ENCODE measurements at places on chromosomes 2 and 18.

- DNase-seq: no peak
Measured at GRCh38 chr18:55584201-55584600, 3.8 kb downstream of the TCF4 start.

GRCh38 chr18:67081482-67082211, 434.9 kb downstream of the DSEL start:
- no peak for DNase-seq

DNA sequence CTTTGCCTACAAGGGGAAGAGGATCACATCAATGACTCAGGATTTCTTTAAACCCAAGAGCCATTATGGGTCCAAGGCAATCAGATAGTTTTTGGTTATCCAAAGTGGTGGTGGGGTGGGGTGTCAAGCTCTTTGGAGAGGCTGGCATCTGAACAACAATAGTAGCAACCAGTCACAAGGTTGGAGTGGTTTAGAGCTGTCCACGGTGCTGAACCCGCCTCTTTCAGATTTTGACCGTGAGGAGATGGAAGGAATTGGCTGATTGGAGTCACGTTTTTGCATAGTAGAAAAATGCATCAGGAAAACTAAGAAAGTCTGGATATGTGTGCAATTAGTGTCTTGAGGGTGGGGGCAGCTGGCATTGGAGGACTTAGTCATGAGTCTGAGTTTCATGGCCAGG, 159.9 kb downstream of the LOXHD1 start:
- DNase-seq: peak; percentile 49

- no peak for DNase-seq
Measured at GRCh38 chr2:232485348-232485756, 2.3 kb downstream of the ECEL1 start.

- no peak for DNase-seq
Measured at GRCh38 chr18:48600456-48601090, 61.7 kb downstream of the CTIF start.

DNA sequence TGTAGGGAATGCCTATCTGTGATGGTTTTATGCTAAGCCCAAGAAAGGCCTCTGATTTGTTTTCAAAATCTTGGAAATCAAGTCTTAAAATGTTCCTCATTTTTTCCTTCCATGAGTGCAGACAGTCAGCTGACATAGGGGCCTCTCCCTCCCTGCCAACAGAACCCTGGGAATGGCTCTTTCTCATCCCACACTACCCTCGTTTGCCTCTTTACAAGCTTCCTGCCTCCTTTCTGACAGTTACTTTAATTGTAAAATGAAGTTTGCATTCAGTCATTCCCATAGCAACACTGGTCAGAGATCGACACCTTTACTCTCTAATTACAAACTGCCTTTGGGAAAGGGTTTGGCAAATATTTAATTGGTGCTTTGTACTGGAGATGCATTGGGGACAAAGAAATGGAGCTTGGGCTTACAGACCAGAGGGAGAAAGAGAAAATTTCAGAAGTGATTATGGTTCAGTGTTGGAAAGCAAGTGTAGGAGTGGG, 25.4 kb downstream of the KIF5C start:
- no peak for DNase-seq

- DNase-seq: no peak
Measured at GRCh38 chr2:25018681-25019080, 23.2 kb upstream of the EFR3B start.

DNA sequence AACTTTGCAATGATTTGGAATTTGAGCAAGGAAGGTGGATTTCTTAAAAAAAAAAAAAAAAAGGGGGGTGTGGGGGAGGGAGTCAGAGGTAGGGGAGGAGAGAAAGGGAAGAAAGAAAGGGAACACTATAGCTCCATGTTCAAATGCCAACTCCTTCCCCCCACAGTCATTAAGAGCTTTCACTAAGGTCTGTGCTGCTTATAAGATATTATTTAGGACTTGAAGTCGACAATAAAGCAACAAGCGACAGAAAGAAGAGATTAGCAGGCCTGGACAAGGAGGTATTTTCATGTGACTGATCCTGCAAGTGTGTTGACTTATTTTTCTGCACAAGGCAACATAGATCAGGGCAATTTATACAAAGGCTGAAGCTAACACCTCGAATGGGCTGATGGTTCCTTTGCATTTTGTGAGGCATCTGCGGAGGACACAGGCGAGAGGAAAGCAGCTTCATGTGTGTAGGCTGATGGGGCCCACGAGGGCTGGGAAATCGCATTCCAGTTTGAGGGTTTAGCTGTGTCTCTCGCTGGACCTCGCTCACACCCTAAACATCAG, 382.0 kb downstream of the SOX11 start:
- no peak for DNase-seq

DNA sequence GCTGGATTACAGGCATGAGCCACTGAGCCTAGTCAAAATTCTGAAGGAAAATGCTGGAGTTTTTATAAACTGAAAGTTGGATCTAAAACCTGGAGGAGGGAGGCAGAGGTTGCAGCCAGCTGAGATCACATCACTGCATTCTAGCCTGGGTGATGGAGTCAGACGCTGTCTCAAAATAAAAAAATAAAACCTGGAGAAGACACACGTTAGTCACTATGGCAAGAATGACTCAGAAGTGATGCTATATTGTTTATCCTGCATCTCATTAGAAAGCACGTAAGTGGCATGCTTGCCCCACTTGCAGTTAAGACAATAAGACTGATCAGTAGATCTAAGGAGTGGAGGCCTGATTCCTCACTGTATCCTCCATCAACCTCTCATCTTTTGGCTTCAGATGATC, 106.6 kb upstream of the STON1 start:
- DNase-seq: no peak

GRCh38 chr2:127422559-127423477, 4.6 kb downstream of the PROC start:
- peak; percentile 41 for DNase-seq

GRCh38 chr2:101638181-101638711, 59.3 kb upstream of the MAP4K4 start:
- no peak for DNase-seq

Measured in Calu3 (cell line).